Ascending aorta (tissue), 2 donors: ENCODE measurements at places on chromosomes 11 and 22.

DNA sequence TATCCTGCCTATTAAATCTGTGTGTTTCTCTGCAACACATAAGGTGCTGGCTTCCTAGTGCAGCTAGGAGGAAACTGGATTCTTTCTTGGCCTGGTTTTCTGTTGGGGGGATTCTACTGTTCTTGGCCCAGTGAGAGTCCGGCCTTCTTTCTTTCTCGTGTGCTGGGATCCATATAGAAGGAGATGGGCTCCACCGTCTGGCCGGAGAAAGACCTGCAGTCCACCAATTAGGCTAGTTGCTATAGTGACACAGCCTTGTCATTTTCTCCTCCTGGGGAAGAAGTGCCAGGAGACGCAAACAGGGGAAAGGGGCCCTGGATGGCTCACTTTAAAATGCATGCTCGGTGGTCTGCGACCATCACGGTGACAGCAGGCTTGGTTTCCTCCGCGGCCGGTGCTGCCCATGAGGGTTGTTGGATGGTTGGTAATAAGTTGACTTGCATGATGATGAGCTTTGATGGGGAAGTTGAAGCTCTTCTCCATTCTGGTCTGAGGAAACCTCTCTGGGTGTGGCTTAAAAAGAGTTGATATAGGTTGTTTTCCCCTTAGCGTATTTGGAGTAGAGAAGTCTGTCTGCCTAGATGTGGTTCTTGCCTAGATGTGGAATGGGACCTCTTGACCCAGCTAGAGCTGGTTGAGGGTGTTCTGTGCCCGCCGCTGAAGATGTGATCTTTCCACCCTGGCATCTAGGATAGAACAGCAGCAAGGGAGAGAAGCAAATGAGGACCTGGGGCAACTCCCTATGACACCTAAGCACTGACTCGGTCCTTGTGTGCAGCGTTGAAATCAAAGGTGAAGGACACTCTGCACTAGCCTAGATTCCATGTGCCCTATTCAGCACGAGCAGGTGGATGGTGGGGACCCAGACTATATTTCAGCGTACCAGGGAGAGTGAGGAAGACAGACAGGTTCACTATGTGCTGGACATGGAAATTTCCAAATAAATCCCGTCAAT lies 1335.0 kb downstream of the BRD1 start:
- DNase-seq = no peak

GRCh38 chr11:11510939-11511338 lies 110.9 kb downstream of the GALNT18 start:
- no peak for DNase-seq

DNA sequence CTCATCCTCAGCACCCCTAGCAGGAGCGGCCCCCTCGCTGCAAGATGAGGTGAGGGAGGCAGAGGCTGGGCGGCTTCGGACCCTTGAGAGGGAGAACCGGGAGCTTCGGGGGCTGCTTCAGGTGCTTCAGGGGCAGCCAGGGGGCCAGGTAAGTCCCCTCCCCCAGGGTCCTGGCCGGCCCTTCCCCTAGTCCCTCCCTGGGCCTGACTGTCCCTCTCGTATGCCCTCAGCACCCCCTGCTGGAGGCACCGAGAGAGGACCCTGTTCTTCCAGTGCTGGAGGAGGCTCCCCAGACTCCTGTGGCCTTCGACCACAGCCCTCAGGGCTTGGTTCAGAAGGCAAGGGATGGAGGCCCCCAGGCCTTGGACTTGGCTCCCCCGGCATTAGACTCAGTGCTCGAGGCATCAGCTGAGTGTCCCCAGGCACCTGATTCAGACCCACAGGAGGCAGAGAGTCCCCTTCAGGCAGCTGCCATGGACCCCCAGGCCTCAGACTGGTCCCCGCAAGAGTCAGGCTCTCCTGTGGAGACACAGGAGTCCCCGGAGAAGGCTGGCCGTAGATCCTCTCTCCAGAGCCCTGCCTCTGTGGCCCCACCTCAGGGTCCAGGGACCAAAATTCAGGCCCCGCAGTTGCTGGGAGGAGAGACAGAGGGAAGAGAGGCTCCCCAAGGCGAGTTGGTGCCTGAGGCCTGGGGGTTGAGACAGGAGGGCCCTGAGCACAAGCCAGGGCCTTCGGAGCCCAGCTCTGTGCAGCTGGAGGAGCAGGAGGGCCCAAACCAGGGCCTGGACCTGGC lies 4.0 kb downstream of the CCDC88B start:
- no peak for DNase-seq

GRCh38 chr22:35454416-35455054 lies 54.6 kb downstream of the MCM5 start:
- DNase-seq = no peak

DNA sequence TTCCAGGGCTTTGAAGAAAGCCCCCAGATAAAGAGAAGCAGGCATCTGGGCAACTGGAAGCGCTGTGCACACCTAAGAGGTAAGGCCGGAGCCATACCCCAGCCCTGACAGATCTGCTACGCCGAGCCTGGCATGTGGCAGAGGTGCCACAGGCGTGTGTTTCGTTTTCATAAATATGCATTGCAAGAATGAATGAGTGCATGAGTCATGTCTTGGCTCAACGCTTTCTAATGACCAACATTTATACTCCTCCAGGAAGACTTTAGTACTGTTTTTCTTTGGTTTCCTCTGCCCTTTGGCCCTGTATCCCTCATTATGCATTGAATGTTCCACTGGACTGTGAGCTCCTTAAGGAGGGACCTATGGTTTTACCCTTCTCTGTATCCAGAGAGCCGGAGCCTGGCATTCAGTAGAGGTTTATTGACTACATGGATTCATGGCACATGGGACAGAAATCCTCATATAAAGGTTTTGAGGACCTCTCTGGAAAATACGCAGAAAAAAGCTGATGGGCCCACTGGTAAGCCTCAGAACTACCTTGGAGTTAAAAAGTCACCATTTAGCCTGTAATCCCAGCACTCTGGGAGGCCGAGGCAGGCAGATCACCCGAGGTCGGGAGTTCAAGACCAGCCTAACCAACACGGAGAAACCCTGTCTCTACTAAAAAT lies 38.9 kb upstream of the CSNK2A3 start:
- DNase-seq = no peak

DNA sequence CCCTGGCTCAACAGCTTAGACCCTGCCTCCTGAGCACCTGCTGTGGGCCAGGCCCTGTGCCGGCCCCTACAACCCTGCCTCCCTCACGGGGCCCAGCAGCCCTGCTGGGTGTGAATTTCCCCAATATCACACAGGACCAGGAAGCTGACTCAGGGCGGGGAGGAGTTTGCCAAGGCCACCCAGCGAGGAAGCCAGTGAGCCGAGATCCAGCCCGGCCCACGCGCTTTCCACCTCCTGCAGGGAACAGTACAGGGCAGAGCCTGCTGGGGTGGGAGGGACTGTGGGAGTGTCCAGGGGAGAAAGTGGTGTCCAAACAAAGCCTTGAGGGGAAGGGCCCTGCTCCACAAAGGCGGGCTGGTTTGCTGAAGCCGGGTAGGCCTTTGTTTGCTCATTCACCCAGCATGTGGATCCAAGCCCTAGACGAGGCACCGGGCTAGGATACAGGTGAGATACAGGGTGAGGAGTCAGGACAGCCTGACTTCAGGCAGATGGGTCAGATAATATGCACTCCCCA lies 26.8 kb downstream of the RPL3 start:
- peak; percentile 84 for DNase-seq

DNA sequence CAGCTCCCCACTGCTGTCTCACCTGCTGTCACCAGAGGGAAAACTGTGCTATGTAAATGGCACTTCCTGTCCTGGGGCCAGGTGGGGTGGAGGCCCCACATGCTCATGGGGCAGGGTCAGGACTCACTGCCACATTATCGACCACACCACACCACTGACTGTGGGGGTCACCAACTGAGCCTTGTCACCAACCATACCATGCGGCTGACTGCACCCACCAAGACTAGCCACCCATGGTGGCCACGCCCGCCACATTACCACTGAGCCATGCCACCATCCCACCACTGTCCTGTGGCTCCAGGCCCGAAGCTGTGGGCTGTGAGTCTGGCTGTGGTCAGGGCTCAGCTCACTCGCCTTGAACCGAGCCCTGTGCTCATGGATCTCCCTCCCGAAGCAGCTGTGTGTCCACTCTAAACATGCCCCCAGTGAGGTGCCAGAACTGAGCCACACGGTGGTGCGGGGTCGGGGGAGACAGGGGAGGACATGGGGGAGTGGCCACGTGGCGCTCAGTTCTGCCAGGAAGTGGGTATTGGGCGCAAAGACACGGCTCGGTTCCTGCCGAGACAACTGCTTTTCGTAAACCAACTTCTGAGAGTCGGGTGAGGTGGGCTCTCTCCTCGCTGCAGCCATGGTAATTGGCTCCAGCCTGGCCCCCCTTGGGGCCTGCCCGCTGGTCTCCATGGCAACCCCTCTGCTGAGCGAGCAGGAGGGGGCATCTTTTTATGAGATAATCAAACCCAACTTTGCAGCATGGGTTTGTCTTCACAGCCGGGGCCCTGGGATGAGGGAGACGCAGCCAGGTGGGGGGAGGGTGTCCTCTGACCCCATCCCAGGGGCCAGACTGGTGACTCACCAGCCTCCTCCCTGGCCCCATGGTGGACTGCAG lies 23.2 kb downstream of the RTN4R start:
- DNase-seq = no peak

DNA sequence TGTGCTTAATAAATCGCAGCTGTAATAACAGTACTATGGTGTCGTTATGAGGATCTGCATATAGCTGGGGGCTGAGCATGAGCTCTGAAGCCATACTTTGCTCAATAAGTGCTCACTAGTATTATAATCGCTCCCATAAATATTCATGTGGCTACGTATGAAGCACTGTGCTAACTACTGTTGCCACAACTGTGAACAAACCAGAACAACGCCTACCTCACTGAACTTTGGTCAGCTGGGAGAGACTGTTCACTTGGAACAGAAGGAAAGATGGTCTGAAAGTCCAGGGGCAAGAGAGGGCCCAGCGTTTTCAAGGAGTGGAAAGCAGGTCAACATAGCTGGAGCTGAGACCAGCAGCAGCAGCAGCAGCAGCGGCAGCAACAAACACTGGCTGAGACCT lies 141.6 kb downstream of the EFCAB6 start:
- no peak for DNase-seq
